ENCODE measurements at places on chromosomes 6 and 20.

DNA sequence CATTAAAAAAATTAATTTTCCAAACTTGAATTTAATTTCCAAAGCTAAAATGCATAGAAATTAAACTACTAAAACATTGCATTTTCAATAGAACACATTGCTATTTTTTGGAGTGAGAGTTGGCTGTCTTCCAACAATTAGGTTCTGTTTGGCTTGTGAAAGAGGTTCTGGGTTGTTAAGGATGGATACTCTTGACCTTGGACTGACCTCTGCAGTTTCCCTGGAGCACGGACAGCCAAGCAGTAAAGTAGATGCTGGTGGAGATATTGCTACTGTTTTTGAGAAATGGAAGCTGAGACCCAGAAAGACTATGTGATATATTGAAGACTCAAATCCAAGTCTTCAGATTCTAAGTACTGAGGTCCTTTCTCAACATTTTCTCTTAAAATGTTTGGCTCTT is 95.9 kb upstream of the CHD6 start:
- no peak for DNase-seq

DNA sequence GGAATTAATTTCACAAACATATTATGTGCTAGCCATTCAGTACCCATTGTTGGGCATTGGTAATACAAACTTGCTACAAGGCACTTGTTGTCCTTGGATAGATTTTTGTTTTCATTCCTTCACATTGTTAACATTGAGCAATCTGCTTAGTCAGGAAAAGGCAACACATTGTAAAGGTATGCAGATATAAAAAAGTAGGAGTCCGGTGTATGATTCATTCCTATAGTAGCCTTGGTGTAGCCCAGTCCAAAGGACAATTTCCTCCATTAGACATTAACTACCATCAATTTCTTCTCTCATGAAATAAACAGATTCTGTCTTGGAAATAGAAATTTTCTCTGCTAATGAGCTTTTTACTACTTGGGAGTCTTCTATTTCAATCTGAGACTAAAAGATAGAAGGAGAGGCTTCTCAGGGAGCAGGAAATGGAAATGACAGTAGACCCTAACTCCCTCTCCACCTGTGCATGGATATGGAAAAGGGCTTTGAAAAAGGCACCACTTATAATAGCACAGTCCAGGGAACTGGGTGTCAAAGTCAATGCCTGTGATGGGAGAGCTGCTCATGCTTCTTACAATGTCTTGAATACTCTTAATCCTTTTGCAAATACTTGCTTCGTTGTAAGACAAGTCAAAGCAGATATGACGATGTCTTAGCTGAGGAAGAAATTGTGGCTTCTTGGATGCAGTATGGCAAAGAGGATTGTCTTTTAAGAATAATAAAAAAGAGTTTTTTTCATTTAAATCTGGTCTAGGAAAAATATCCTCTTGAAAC is 369.4 kb upstream of the CITED2 start:
- no peak for DNase-seq

DNA sequence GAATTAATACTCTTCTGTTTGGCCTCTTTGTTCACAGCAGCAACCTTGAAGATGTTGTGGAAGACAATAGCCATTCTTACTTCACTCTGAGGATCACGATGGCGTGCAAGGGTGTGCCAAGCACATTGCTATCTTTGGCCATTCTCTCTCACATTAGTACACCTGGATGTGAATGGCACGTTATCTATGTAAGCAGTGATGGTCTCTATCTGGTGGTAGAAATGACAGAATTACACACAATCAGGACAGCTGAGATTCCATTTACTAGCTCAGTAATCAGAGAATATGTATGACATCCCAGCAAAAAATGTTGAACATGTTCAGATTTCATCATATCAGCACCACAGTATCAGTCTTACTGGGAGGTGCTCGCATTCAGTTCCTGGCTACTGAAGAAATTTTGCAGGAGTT is 116.2 kb downstream of the LCA5 start:
- DNase-seq, result no peak

GRCh38 chr6:118252474-118252873 is 295.6 kb upstream of the PLN start:
- DNase-seq, result no peak

DNA sequence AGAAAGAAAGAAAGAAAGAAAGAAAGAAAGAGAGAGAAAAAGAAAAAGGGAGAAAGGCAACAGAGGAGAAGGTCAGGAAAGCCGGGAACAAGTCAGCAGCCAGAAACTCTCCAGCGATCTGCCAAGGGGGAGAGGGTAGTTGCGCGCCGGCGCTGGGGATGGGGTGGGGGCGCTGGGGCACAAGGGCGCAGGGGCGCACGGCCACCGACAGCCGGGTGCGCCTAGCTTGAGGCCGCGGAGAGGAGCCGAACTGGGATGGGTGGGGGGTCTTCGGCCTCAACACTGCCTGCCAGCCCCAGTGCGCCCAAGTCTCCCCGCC is 533 bp upstream of the RSPO3 start:
- no peak for DNase-seq

- DNase-seq, result no peak
Observed at GRCh38 chr6:123524781-123525180, 112.0 kb downstream of the TRDN start.

DNA sequence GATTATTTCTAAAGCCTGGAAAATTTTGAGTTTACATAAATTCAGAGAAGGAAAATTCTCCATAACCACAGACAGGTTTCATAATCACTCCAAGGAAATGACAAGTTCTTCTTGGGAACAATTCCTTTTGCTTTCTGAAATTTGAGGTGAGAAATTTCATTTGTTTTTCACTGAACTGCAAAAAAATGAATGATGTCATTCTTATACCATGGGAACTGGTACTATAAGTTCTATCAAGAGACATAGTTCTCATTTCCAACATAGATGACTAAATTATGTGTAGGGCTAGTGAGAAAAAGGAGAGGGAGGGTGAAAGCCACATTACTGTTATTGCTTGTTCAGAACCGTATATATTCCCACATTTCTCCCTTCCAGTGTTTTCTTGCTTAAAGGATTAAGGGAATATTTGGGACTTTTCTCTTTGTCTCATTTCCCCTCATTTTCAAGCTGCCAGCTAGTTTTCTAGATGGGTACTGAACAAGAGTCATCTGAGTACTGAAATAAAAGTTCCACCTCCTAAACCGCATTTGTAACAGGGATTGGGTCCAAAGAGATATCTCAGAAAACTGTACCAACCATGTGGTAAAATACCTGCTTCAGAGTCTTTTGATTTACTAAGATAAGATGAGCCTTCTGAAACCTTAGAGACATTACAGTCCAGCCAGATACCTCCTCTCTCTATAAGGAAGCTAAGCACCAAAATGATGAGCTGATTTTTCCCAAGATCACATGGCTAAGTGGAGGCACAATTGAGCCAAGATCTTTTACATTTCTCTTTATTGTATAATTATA is 144.3 kb upstream of the PRDM1 start:
- DNase-seq, result no peak

- DNase-seq, result peak; percentile 79
Observed at GRCh38 chr20:43840382-43841070, 74.1 kb upstream of the TOX2 start.

GRCh38 chr6:86016077-86016476 is 373.4 kb upstream of the SYNCRIP start:
- DNase-seq, result no peak

DNA sequence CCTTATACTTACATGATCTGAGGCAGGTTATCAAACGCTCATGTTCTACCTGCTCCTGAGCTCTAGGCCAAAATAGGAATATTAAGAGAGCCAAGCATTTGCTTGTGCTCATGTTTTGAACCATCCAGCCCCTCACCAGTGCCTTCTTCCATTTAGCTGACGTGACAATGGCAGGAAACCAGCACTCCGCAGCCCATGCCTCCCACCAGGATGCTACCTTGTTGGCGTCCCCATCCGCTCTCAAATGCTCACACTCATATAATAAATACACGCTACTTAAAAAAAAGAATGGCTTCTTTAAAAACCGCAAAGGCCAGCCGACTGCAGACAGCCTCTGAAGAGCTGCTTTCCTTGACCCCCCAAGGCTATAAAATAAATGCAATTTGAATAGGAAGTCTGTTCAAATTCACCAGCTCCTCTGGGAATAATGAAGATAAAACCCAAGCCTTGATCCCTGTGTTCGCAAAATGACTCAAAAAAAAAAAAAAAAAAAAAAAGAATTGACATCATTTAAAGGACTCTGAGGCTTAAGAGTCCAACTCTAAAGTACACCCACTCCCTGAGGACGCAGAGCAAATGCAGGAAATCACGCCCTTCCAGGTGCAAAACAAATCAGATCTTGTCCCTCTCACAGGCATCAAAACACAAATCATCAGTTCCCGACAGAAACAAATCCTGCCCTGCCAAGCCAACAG is 29.0 kb downstream of the RNASET2 start:
- no peak for DNase-seq

- DNase-seq, result no peak
Observed at GRCh38 chr20:19934792-19935491, 82.2 kb upstream of the NAA20 start.

DNA sequence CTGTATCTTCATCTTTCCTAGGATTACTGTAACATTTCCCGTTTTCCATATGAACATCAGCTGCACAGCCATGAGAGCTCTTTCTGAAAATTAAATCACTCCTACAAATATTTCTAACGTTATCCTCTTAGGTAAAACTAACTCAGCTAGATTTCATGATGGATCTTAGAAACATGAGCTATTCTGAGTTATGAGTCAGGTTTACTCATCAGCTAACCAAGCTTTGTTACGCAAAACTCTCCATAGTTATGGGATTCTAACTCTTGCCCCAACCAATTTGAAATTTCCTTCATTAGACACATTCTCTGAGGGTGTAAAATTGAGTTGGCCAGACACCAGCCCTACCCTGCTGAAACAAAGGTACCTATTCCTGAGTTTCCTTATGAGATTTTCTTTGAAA is 14.0 kb downstream of the DEFB110 start:
- DNase-seq, result no peak

- DNase-seq, result no peak
Observed at GRCh38 chr20:61573415-61574305, 321.6 kb downstream of the CDH4 start.

DNA sequence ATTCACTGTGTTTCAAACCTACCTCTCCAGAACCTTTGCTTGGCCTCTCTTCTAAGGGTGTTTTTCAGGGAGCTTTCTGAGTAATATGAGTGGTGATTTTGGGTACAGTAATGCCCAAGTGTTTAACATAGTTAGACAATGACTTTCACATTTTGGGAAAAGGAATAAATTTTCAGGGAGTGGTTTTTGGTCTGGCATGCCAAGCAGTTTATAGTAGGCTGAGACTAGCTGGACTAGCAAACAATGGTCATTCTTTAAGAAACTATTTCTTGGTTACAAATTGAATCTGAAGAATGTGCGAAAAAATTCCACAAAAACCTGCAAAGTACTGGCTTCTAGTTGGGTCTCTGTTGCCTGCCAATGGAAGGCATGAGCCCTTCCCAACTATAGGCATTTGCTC is 15.4 kb downstream of the FNDC1 start:
- DNase-seq, result no peak

GRCh38 chr6:85047818-85048217 is 283.4 kb upstream of the TBX18 start:
- no peak for DNase-seq

GRCh38 chr20:4912380-4913142 is 88.7 kb downstream of the SLC23A2 start:
- no peak for DNase-seq

DNA sequence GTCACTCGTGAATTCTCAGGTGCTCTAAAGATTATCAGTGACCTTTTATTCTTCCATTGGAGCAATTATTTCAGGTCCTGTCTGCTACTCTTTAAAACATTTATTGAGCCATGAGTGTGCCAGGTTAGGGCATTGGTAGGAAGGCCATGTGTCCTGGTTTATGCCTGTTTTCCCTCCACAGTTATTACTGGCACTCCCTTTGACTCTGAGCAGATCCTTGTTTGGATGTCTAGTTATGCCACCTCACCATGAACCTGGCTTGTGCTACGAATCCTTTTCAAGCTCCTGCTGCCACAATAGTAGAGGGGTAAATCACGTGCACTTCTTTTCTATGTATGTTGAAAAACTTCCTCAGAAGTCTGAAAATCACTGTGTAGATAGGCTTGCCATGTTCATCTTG is 27.4 kb downstream of the CRYBG1 start:
- DNase-seq, result no peak

GRCh38 chr6:27452496-27452897 is 20.4 kb downstream of the ZNF184 start:
- DNase-seq, result no peak

DNA sequence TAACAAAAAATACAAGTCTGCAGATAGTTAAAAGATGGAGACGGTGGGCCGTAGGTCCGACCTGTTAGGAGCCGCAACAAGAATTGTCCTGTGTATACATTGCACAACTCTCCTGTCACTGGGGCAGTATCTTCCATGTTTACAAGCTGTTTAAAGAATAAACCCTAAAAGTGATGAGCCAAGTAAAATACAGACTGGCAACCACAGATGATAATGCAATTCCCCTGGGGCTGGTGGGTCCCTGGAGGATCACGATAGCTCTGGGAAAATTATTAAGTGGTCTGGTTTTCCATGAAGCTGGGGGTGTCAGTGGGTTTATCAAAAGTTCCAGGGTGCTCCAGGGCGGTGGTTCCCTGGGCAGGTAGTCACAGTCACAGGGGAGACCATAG is 8.1 kb upstream of the FAM50B start:
- no peak for DNase-seq

GRCh38 chr20:24160563-24161281 is 172.1 kb upstream of the GGTLC1 start:
- DNase-seq, result no peak

DNA sequence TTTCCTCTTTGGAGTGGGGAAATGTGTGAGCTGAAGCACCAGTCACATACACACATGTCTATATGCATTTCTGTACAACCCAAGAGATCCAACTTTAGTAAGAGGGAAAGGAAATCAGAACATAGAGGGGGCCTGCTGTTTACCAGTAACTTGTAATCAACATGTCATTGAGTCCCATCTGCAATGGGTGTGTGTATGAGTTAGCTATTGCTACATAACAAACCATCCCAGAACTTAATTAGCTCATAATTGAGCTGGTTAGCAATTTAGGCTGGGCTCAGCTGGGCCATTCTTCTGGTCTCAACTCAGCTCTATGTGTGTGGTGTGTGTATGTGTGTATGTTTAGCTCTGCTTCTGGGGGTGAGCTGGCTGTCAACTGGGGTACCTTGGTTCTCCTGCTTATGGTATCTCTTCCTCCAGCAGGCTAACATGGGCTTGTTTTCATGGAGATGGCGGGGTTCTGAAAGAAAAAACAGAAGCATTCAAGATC is 10.3 kb upstream of the RPP40 start:
- no peak for DNase-seq

All from 8988T (cell line).